Dermis blood vessel endothelial cell (primary cell): ENCODE measurements at places on chromosomes 5 and 9. TPM values are rescaled to one million over a fixed set of nuclear protein-coding genes. Genes with fewer than 3 reads are reported as not detected.

TOMM5 gene
- 84.9 and 156 TPM in 2 replicates for total RNA-seq

TRPM3 gene
- 0.37 and 1.4 TPM in 2 replicates for total RNA-seq

HTR1A gene
- not detected in 2 replicates for total RNA-seq

DNAH5 gene
- 0.17 and 0.33 TPM in 2 replicates for total RNA-seq

TSSK1B gene
- total RNA-seq = not detected in 2 replicates
